ENCODE measurements at places on chromosomes 16 and 17.

DNA sequence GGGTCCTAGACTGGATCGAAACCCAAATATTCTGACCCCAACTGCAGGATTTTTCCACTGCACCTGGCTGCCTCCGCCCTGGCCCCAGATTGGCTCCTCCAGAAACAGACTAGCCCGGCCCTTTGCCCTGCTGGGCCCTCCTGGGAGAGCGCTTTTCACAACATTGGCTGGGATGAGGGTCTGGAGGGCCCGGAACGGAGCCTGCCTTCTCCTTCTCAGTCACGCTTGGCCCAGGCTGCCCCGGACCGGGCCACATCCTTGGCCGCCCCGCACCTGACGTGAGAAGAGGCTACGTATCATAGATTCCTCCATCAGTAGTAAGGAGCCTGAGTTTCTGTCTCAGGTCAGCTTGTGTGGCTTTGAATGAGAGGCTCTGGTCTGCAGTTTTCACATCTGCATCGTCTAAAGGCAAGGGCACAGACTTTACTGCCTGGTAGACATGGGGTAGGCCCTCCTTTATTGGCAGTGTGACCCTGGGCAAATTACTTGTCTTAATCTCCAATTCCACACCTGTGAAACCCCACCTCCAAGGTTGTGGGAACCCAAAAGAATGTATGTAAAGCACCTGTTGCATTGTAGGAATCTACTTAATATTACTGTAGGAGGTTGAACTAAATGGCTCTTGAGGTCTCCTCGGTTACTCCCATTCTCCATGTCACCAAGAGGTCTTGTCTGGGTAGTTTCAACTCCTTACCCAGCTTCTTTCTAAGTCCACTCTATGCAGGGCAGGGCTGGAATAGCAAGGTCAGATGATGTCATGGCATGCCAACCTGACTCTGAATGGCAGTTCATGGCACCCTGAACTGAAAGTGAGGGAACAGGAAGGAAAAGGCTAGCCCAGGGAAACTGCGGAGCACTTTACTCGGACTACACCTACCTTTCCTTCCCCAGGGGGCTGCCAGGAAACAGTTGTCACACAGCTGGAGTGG, 661 bp downstream of the LRRC3C start:
- DNase-seq: peak; percentile 23

GRCh38 chr17:81277946-81278693, 17.0 kb downstream of the SLC38A10 start:
- DNase-seq: no peak

DNA sequence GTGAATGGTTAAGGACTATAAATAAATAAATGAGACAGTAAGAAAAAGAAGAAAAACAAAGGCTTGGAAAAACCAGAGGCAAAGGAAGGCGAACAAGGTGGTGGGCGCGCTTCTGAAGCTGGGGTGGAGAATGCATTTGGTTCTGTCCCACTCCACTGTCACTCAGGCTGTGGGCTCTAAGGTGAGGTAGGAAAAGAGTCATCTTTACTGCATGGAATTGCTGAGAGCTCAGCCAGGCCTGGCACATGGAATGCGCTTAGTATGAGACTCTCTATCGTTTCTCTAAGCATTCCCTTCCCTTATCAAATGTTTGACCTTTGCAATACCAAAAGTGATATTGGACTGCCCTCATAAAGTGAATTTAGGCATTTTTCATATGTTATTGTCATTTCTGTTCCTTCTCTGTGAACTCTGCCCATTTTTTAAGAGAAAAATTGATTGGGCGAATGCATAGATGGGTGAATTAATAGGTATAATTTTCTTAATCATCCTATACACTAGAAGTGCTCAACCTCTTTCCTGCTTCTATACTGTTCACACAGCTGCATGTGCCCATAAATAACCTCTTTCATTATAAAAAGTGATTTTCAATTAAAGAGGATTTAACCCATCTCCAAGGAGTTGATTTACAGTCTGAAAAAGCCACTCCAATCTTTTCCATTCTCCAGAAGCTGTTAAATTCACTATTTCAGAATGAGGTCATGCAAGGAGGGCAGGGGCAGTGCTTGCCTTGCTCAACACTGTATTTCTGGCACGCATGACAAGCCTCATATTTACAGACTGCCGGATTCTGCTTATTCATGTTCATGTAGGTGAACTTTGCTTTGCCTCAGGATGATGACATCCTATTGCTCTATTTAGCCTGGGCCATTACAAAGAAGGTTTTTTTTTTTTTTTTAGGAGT, 87.7 kb downstream of the MYH10 start:
- DNase-seq: no peak

GRCh38 chr16:57998486-57998885, 2.0 kb downstream of the ZNF319 start:
- no peak for DNase-seq

GRCh38 chr17:72575542-72576233, 454.9 kb downstream of the SOX9 start:
- DNase-seq: no peak

GRCh38 chr16:72649254-72649944, 398.5 kb downstream of the ZFHX3 start:
- DNase-seq: no peak

DNA sequence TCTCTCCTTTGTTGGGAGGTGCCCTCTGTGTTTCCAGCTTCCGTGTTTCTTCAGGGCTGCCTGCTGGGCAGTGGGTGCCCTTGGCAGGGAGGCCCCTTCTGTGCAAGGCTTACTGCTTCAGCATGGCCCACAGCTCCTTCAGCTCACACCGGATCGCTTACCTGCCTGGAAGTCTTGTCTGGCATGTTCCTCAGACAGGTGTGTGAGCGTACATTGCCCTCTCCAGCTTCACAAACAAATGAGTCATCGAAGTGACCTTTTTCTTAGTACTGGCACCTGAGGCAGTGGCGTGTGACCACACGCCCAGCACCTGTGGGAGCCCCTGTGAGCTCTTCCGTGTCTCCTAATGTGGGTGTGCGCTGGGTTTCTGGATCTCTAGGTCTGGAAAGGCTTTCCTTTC, 3.5 kb downstream of the RAB40C start:
- no peak for DNase-seq

- no peak for DNase-seq
These were observed 15.4 kb upstream of the TMEM92 start for GRCh38 chr17:50258647-50259476.

- no peak for DNase-seq
These were observed 7.5 kb upstream of the GJD3 start for GRCh38 chr17:40372031-40372430.

DNA sequence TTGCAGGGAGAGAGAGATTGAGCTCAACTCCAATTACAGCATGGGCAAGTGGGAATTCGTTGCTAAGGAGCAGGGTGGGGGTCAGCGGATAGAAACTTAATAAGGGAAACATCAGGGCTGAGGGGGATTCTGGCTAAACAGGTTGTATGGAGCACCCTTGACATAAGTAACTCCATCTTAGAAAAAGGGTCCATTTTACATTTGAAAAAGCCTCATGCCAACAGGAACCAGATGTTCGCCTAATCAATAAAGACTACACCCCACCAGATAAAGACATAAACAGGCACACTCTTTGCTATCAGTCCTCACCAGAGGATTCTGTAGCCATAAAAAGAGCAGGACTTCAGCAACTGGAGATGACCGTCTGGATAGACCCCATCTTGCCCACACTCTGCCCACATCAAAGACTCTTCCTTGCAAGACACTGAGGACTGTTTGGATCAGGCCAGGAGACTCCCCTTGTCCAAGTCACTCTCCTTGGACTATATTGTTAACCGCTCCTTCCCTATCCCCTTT, 1.6 kb upstream of the LRRC75A start:
- DNase-seq: no peak

GRCh38 chr17:59607817-59608403, 11.8 kb upstream of the CLTC start:
- no peak for DNase-seq

DNA sequence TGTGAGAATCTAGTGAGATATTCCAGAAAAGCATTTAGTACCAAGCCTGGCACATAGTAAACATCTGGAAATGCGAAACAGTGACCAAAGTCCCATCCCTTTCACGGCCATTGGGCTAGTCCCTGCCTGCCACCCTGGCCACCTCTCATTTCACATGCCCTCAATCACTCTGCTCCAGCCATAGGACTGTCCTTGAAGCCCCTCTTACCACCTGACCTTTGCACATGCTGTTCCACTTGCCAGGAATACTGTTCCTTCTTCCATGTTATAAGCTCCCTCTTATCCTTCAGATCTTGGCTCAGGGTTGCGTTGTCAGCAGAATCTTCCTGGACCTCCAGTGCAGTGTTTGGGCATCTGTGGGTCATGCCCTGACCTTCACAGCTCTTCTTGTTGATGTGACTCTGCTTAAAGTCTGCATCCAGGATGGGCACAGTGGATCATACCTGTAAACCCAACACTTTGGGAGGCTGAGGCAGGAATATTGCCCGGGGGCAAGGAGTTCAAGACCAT, 2.1 kb downstream of the MYO15A start:
- no peak for DNase-seq

- no peak for DNase-seq
These were observed 712.8 kb downstream of the CDH8 start for GRCh38 chr16:61323456-61323855.

DNA sequence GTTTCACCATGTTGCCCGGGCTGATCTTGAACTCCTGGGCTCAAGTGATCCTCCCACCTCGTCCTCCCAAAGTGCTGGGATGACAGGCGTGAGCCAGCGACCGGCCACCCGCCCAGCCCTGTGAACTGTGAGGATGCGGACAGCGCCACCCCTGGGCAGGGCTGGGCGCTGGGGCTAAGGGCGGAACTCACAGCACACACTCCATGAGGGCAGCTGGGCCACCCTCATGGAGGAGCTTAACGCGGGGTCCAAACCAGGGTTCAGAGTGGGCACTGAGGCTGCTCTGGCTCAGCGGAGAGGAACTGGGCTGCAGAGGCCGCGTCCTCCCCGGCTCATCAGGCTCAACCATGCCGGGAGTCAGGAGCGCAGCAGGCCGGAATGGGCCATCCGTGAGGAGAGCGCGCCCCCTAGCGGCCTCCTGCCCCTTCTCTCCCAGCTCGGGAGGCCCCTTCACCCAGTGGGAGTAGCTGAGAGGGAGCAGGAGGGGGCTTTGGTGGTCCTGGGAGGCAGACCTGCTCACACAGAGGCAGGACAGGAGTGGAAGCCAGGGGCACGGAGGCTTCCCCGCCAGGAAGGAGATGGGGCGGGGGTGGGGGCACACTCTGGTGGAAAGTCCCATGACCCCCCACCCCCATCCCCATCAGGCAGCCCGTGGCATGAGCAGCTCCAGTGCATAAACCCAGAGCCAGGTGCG, 13.8 kb downstream of the CORO7 start:
- peak; percentile 76 for DNase-seq

- DNase-seq: peak; percentile 34
These were observed 385.4 kb upstream of the RBFOX1 start for GRCh38 chr16:6947291-6947690.

GRCh38 chr17:1532836-1533602, 16.6 kb upstream of the INPP5K start:
- DNase-seq: no peak

DNA sequence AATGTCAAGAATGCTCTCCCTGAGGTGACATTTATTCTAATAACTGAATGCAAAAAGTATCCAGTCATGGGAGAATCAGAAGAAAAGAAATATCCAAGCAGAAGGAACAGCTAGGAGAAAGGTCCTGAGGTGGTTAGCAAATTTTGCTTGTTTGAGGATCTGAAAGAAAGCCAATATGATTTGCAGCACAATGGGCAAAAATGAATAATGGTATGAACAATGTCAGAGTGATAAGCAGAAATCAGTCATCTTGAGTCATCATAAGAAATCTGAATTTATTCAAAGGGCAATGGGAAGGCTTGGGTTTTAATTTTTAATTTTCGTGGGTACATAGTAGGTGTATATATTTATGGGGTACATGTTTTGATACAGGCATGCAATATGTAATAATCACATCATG, 68.5 kb downstream of the BRIP1 start:
- DNase-seq: no peak

GRCh38 chr17:62134397-62134796, 69.3 kb upstream of the MED13 start:
- no peak for DNase-seq

GRCh38 chr17:32491371-32492263, 4.8 kb downstream of the CDK5R1 start:
- no peak for DNase-seq

GRCh38 chr16:4241258-4241927, 487 bp downstream of the SRL start:
- DNase-seq: no peak

DNA sequence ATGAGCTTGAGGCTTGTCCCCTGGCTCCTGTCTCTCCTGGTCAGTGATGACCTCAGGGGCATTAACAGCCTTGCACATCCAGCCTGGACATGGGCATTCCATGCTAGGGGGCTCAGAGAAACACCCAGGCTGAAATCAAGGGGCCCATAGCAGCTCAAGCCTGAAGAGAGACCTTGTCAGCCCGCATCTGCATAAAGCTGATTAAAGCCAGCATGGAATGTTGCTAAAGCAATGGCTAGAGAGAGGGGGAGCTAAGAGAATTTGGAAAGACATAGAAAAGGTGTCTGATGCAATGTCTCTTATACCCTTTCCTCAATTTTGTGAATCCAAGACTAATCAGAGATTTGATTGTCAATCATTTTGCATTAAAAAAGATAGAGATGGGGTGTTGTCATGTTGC, 51.4 kb upstream of the WSCD1 start:
- no peak for DNase-seq

DNA sequence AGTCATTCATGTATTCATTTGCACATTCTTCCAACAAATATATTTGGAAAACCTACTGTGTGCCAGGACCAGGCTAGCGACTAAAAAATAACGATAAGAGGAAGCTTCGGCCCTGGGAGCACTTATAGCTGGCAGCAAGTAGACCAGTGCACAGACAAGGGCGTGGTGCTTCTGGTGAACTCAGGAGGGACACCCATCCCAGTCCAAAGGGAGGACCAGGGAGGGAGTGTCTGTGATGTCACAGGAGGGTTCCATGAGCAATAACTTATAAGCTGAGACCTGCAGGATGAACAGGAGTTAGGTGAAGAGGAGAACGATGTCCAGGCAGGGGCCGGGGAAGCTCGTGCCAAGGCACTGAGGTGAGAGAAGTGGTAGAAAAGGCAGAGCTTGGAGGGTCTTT, 17.4 kb upstream of the PHOSPHO1 start:
- no peak for DNase-seq

DNA sequence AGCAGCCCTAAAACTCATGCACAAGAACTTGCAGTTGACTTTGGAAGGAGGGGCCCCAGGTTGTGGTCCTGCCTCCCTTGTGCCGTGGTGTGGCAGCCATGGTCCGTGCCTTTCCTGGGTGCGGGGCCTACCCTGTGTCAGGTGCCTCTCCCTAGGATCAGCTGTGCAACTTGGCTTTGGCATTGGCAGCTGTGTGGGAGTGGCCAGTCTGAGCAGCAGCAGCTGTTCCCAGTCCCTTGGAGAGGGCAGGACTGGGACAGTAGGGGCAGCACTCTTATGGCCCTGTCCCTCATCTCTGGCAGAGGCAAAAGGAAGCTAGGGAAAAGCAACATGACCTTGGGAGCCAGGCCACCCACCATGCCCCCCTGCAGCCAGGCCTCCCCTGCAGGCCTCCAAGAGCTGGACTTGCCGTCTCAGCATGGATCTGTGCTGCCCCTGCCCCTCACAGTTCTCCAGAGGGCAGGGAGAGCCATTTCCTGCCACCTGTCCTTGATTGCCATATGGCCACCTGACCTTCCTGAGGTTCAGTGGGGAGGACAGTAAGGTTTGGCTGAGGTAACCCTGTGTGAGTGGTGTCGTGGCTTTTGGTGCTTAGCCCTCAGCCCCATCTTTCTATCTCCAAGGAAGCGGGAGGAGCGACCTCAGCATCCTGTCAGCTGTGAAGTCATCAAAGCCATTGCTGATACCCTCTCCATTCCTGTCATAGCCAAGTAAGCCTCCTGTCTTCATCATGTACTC, 15.5 kb upstream of the NFATC3 start:
- DNase-seq: no peak

- DNase-seq: peak; percentile 81
These were observed 96.0 kb downstream of the YPEL2 start for GRCh38 chr17:59427425-59427921.
